GM12878 (cell line): ENCODE measurements at places on chromosomes 2 and 18. TPM values are rescaled to one million over a fixed set of nuclear protein-coding genes. Genes with fewer than 3 reads are reported as not detected.

SIX3 gene
- polyA plus RNA-seq: 0.07 TPM in 1 of 2 replicates, not detected in the other

SERPINB4 gene
- polyA plus RNA-seq: not detected in 2 replicates

MGAT4A gene
- 18.4 and 19.8 TPM in 2 replicates for polyA plus RNA-seq

HOXD13 gene
- polyA plus RNA-seq: not detected in 2 replicates

LYPD6 gene
- not detected in 2 replicates for polyA plus RNA-seq

DSG1 gene
- 3.5 and 3.7 TPM in 2 replicates for polyA plus RNA-seq

LYG1 gene
- 0.33 and 0.42 TPM in 2 replicates for polyA plus RNA-seq

RNF103 gene
- 5.2 TPM in 2 replicates for polyA plus RNA-seq

KCNS3 gene
- 0.09 TPM in 1 of 2 replicates, not detected in the other for polyA plus RNA-seq
